Activated CD4-positive, alpha-beta memory T cell treated with anti-CD3 and anti-CD28 coated beads for 36 hours (primary cell): ENCODE measurements at places on chromosomes 5 and 9.

DNA sequence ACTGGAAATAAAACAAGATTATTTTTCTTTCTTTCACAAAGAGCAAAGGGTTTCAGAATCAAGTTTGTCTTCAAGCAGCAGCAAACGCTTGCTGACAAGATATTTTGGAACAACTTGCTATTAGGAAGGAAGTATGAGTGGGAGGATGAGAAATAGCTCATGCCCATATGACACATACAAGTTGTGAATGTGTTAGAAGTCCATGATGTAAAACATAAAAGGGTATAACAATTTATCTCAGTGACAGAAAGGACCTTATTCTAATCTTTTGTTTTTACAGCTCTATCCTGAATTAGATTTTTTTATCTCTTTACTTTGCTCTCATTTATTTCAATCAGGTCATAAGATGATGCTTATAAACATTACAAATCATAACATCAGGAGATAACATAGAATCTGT, 516.6 kb upstream of the MEF2C start:
- DNase-seq: no peak

- no peak for DNase-seq
Observed at GRCh38 chr5:76607353-76607871, 15.8 kb downstream of the F2RL2 start.

GRCh38 chr9:128634111-128634510, 22.5 kb downstream of the DYNC2I2 start:
- no peak for DNase-seq

- no peak for DNase-seq
Observed at GRCh38 chr5:19001539-19001938, 986.5 kb downstream of the CDH18 start.

- no peak for DNase-seq
Observed at GRCh38 chr9:77469515-77470231, 178.4 kb downstream of the GNA14 start.

DNA sequence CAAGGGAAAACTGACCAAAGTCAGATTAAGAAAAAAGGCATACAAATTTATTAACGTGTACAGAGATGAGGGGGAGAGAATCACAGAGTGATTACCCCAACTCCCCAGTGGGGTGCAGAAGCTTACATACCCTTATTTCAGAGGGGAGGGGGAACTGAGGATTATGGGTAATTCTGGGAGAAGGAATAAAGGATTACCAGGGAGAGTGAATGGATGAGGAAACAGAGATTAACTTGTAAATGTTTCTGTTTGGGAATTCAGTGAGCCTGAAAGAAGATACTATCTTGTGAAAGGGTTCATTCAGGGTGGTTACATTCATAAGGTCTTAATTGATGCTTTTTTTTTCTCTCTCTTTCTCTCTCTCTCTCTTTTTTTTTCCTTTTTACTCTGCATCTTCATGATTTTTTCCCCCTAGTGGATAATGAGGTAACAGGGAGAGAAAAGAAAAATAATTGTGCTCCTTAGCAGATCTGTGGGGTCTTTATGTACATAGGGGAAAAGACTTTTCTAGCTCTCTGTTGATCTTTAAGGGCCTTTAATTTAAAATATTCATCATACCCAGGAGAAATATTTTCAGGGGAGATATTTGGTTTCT, 49.4 kb downstream of the TARS1 start:
- DNase-seq: no peak

- DNase-seq: no peak
Observed at GRCh38 chr5:54829676-54830535, 155.5 kb downstream of the ESM1 start.

DNA sequence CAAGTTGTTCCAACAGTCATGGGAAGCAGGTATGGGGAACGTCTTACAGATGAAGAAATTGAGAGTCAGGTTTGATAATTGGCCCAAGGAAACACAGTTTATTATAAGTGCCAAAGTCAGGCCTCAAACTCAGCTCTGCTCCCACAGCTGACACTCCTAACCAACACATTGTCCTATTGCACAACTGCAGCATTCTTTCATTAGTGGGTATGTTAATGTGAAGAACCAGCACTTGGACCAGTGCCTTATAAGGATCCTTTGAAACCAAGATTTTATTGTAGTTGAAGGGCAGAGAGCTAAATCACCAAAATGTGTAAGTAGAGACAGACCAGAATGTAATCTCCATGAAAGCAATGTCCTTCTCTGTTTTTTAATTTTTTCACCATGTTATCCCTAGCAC, 56.1 kb downstream of the GRIA1 start:
- DNase-seq: no peak

DNA sequence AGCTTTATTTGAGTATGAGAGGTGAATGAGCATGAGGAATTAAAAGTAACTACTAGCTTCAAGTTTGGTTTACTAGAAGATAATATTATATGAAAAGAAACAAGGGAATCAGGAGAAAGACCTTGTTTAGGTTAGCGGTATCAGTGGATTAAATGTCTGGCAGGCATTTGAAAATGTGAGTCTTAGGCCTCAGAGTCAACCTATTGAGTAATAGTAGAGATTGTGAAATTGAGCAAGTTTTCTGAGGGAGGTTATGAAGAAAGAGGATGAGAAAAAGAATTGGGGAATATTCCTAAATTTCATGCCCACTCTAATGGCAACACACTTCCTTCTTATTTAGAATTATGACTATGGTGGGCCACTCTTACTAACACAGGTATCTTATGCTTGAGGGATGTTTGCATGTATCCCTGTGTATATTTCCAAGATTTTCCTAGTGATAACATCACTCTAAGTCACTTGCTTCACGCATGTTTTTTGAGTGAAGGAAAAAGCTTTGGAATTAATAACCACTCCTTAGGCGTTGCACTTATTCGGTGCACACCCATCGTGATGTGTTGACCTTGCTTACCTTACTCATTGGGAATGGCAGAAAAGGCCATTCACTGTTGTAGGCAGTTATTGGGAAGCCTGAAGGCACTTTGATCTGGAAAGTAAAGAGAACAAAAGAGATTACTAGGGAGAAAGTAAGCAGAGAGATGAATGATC, 8.2 kb upstream of the ELL2 start:
- no peak for DNase-seq

DNA sequence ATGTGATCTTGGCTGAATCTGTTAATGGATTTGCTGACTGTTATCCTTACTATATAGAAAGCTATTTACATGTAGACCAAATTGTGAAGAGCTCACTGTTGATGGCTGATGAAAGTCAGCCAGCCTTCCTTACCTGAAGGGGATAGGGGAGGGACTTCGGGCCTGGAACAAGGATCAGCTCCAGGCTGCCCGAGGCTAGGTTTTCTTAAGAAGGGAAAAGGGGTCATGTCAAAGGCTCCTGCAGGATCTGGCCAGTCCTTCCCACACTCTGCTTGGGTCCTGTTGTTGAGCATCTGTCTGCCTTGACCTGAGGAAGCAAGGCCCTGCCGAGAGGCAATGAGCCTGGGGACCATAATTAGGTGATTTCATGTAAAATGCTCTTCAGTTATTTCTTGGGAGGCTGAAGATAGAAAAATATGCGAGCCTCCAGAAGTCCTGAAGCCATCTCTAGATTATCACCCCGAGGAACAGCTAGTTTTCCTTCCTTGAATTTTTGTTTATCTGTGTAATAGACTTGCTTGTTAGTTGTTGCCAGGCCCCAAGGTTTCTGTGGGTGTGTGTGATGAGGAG, 261.4 kb downstream of the PDZD2 start:
- DNase-seq: no peak
